ENCODE measurements at places on chromosomes 11 and 22. TPM values are rescaled to one million over a fixed set of nuclear protein-coding genes. Genes with fewer than 3 reads are reported as not detected.
A peak's percentile ranks its signal among the peaks of the same experiment; 100 is the strongest.

DNA sequence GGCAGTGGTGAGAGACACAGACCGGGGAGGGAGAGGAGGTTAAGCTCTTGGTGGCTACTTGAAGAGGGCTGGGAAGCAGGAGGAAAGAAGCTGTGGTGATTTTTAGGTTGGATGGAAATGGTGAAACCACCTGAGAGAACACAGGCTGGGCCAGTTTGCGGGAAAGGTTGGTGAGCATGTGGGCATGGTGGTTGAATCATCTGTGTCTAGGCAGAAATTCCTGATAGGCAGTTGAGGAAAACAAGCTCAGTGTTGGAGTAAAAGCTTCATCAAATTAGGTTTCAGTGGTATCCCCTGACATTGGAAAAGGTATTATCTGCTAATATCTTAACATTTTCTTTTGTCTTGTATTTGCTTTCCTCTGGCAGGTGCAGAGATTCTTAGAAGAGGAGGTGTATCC, 4.3 kb upstream of the SGSM3 start:
- DNase-seq: no peak

GRCh38 chr11:122791836-122792235, 46.5 kb upstream of the CRTAM start:
- DNase-seq: no peak

DNA sequence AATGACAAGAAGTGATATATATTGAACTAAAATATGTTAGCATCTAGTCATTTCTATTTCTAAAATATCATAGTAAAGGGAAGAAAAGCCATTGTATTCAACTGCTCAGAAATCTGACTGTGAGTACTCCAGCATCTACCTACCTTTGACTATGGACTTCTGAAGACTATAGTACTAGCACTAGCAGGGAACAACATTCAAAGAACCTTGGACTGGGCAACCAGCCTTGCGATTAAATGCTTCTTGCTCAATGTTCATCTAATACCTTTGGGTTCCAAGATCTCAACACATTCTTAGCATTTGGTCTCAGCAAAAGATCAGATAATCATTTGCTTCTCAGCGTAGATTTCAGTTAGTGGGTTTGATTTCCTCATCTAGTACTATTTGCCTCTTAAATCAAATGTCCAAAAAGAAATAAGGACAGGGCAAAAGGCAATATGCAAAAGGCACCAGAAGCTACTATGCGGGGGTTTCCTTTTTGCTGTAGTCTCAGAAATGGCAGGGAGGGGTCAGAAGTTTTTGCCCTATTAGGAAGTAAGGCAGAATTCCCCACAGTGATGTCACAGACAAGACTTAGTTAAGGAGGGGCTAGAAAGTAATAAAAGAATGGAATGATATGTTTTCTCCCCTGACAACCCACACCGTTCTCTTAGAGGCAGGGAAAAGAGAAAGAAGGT, 80.6 kb downstream of the GAB2 start:
- no peak for DNase-seq

DNA sequence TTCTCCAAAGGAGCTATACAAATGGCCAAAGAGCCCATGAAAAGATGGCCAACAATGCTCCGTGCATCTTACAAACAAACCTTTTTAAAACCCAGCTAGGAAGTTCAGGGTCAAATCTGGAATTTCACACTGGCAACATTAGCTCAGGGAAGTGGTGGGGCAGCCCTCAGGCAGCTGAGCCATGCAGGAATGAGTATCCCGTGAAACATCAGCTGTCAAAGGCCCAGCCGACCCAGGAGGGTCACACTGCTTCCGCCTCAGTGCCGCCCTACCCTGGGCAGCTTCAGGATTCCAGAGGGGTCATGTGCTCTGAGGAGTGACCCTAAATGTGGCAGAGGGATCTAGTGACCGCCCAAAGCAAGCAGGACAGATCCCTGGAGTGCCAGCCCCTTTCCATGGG, 73.4 kb downstream of the LINC01488 start:
- DNase-seq: no peak

DNA sequence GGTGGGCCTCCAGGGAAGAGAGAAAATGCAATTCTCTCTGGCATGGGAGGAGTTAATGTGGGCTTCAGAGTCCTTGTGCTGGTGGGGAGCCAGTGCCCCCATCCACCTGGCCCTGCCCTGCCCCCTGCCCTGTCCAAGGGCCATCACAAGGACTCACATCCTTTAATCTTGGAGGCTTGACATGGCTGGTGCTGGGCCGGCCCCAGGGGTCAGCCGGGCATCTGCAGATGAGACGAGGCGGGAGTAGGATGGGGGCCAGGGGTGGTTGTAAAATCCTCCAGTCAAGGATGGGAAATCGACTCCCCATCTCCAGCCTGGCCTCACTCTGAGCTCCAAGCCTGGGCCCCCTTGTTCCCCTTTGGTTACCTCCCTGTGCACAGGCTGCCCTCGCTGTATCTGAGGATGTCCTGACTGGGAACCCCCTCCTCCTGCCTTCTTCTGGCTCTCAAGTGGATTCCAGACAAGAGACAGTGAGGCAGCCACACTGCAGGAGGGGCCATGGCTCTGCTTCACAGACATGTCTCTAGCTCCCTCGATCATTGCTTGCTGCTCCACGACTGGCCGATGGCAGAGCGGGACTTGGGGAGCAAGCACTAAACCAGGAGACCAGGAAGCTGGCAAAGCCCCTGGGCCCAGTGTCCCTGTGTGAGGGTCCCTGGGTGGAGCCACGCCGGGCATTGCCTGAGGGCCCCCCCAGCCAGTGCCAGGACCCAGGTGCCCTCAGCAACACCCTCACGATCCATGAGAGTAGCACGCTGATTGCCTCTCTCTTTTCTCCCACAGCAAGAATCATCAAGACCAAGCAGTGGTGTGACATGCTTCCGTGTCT, 1120.5 kb downstream of the BRD1 start:
- no peak for DNase-seq

- DNase-seq: no peak
These were observed 39.4 kb downstream of the FBLN1 start for GRCh38 chr22:45542001-45542520.

DNA sequence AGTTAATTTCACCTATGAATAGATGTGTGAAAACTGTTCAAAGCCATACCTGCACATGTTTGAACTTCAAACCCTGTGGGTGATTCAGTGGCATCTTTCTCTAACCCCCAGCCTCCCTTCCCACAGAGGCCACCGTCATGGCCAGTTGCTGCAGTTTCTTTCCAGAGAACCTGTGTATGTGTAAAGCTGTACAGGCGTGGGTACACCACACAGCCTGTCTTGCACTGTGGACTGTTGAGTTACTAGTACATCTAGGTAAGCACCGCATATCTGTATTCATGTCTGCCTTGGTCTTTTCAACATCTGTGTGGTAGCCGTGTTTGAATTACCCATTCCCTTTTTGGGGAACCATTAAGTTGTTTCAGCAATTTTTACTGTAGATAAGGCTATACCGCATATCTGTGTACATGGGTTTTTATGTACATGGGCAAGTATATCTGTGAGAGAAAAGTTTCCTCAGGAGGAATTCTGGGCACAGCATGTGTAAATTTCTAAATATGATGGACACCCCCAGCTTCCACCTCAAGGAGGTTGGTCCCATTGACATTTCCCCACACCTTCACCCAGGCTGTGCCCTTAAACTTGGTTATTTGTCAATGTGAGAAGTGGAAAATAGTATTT, 13.9 kb downstream of the NEAT1 start:
- no peak for DNase-seq

DNA sequence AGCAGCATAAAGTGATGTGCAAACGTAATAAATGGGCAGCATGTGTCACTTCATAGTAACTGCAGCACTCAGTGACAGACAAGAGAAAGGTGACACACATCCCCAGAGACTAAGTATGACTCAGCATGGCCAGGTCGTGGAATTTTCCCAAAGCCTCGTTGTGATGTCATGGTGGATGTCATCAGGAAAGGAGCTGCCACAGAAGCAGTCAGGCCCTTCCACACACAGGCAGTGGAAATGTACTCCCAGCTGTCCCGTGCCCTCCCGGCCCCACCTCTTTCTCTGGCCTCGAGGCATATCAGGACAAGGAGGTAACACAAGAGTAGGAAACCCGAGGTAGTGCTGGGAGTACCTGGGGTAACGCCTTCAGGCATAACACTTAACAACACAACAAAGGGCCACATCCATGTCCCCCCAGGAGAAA, 8.1 kb downstream of the PC start:
- DNase-seq: no peak

DNA sequence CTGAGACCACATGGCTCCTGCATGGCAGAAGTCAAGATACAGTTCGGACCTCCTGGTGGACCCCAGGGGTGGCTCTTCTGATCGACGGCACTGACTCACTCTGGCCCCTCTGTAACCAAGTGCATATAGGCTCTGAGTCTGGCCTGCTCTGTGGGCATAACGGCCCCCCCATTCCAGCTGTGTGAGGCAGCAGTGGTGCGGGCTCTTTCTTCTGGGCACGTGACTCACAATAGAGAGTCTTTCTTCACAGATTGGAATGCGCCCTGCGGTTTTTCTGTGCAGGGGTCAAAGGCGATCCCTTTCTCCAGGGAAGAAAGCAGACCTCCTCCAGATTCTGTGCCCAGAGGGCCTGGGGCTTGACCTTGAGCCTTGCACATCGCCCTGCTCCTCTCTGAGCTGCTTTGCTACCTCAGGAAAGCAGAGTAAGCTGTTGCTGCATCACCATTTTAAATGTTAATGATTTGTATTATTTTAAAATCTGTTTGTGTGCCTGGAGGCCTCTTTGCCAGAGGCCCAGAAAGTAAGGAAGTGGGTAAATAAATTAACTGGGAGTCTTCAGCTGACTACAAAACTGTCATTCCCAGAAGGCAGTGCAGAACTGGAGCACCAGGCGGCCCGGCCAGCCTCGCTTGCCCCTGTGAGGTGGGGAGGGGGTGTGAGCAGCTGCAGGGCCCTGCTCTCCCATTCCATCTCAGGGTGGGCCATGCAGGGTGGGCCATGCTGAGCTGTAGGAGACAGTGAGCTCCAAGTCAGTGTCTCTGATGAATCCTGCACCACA, 199.0 kb downstream of the GRIK4 start:
- no peak for DNase-seq

DNA sequence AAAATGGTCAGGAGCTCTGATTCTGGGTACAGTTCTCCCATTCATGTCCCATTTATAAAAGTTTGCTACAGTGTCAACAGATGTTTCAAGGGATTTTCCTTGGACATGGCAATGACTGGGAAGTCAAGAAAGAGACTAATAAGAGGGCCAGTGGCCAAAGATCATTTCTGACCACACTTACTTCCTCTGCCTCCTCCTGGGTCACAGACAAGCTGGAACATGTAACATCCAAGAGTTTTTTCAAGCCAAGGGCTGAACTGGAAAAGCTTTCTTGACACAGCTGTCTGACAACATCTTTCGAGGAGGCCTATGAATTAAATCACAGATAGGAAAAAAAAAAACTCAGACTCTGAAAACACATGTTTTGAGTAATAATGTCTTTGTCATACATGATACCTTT, 8.7 kb downstream of the COMMD9 start:
- DNase-seq: no peak

DNA sequence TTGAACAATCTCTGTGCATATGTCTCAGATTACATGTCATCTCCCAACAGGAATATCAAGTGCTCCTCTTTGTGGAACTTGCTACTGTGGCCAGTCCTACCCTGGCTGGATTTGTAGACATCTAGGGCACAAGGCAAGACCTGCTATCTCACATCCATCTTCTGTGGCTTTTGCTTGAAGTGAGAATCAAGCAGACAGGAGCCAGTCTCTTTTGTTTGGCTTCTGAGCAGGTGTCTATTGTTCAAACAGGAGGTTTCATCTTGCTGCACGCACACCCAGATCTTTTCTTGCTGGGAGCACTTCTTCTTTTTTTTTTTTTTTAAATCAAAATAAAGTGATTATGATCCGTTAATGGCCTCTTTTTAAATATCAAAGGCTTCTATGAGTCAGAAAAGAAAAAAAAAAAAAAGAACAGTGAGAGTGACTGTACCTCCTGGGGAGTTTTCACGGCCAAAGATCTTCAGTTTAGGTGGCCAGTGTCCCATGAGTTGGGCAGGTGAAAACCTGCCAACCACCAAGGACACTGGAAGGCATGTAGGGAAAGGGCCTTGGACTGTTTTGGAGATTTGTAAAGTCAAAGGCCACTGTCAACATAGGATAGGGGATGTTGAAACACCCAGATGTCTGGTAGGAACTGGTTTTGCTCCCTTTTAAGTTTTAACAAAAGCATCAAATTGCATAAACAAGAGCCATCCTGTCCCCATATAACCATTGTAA, 78.1 kb downstream of the CD44 start:
- DNase-seq: peak; percentile 72

DNA sequence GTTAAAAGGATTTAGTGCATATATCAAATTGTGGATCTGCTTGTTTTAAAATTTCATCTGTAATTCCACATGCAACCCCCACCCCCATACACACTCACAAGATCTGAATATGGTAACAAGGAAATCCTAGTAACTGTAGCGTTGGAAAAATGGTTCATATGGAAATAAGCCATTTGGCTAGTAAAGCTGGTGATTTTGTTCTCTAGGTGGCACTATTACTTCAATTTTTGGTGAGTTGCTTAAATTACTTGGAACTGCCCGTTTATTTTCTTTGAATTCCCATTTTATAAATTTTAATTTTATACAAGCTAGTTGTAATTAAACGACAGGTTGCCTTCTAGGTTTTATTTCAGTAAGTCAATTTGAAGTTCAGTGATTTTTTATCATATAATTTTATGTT, 5.3 kb downstream of the BDNF start:
- DNase-seq: no peak

GRCh38 chr22:50190182-50190940, 4.6 kb downstream of the TRABD start:
- peak; percentile 65 for DNase-seq

DNA sequence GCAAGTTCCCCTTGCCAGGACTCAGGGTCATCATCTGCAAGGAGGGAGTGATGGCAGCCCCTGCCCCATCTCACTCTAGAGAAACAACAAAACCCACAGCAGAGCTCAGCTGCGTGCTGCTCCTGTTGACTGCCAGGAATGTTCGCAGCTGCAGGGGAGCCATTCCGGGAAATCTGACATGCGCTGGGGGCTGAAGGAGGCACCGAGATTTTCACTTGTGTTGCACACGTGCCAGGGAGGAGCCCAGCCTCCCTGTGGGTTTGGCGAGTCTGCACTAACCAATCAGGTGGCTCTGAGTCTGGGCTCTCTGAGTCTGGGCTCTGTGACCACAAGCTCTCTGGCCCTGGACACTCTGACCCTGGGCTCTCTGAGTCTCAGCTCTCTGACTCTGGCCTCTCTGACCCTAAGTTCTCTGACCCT, 10.5 kb downstream of the FGF3 start:
- DNase-seq: no peak

SCT gene
- 0.25 TPM for polyA plus RNA-seq

EFCAB6 gene
- 1.4 TPM for polyA plus RNA-seq

ZNF280A gene
- 0.02 TPM for polyA plus RNA-seq

KRTAP5-10 gene
- polyA plus RNA-seq: 0.16 TPM

SOX10 gene
- polyA plus RNA-seq: 0.43 TPM

PTPRJ gene
- polyA plus RNA-seq: 4.4 TPM

CAPRIN1 gene
- polyA plus RNA-seq: 98.1 TPM

BRSK2 gene
- 1.1 TPM for polyA plus RNA-seq

CDON gene
- polyA plus RNA-seq: 1.4 TPM

WNT11 gene
- 1.1 TPM for polyA plus RNA-seq

EP300 gene
- polyA plus RNA-seq: 11.1 TPM

Measured in thymus (tissue), 14 donors.